ENCODE measurements at places on chromosomes 3 and 15.

- no peak for DNase-seq
Observed at GRCh38 chr3:18808429-18808828, 339.9 kb upstream of the KCNH8 start.

DNA sequence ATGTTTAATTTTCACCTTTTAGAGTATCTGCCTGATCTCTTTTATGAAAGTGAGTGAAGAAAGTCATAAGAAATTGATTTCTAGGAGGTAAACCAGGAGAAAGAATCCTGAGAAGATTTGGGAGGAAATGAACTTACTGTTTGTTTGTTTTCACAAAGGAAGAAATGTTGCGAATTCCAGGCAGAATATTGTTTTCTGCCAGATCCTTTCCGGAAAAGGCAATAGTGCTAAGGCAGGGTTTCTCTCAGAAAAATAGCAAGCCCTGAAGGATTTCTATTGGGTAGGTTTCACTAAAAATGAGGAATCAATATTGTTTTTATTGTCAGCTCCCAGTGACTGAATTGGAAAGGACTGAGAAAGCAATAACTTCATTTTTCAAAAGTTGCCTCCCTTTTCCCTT, 85.7 kb upstream of the TGFBR2 start:
- DNase-seq = no peak

DNA sequence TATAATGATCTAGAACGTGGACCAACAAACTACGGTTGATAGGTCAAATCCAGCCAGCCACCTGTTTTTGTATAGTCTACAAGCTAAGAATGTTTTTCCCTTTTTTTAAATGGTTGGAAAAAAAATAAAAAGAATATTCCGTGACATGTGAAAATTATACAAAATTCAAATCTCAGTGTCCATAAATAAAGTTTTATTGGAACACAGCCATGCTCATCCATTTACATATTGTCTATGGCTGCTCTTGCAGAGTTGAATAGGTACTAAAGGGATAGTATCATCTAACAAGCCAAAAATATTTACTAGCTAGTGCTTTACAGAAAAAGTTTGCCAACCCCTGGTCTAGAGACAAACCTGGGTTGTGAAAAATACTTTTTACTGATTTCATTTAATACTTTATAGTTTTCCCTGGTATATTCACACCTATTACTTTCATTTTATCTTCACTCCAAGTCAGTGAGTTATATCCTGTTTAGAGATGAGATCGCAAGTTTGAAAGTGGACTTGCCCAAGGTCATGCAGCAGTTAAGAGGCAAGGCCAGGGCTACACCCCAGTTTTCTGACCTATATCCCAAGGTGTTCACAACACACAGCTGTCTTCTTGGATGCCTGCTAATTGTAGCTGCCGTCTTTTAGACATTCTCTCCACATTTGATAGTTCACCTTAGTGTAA, 58.4 kb downstream of the IGF2BP2 start:
- no peak for DNase-seq

- DNase-seq = no peak
Observed at GRCh38 chr3:188948281-188948996, 223.3 kb upstream of the TPRG1 start.

DNA sequence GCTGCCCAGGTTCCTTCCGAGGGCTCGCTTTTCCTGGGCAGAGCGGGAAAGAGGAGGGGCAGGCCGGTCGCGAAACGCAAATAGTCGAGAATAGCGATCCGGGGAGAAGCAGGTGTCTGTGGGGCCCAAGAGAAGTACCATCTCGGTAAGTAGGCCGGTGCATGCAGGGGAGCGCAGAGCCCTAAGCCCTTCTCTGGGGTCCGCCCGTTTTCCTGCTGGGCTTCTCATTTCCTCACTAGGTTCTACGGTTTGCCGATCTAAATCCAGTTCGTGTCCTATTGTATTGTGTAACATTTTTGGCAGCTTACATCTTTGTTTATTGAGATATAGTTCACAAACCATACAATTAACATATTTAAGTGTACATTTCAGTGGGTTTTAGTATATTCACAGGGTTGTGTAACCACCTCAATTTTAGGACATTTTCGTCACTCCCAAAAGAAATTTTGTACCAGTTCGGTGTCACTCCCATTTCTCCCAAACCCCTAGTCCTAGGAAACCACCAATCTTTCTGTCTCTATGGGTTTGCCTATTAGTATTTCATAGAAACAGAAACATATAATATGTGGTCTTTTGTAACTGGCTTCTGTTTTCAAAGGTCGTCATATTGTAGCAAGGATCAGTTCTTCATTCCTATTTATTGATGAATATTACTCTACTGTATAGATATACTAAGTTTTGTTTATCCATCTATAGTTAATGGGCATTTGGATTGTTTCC, 6.8 kb upstream of the TRIM69 start:
- no peak for DNase-seq

DNA sequence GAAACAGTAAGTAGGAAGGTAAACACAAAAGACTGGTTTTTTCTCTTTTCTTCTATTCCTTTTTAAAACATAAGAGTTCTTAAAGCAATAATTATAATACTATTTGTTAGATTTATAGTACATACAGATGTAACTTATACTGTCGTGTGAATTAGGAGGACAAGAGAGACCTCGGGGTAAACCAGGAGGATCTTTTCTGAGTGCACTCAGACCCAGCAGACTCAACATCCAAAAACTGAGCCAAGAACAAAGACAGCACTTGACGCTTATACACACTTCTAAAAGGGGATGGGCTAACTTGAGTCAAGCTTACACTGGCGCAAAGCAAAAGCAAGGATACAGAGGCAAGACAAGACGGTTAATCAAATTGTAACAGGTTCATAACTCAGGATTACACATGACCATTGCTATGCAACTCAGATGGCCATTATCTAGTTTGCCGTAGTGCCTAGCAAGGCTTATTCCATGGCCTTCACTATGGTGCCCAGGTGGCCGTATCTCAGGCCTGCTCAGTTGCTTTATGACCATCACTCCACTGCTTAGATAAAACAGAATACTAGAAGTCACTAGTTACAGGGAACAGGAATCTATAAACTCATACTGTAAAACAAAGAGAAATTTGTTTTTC, 18.6 kb downstream of the MTHFS start:
- DNase-seq = no peak

GRCh38 chr3:77256584-77257503, 216.9 kb downstream of the ROBO2 start:
- peak; percentile 76 for DNase-seq

- DNase-seq = no peak
Observed at GRCh38 chr15:60496853-60497252, 17.9 kb upstream of the ICE2 start.

- no peak for DNase-seq
Observed at GRCh38 chr3:87575550-87575949, 299.2 kb upstream of the POU1F1 start.

DNA sequence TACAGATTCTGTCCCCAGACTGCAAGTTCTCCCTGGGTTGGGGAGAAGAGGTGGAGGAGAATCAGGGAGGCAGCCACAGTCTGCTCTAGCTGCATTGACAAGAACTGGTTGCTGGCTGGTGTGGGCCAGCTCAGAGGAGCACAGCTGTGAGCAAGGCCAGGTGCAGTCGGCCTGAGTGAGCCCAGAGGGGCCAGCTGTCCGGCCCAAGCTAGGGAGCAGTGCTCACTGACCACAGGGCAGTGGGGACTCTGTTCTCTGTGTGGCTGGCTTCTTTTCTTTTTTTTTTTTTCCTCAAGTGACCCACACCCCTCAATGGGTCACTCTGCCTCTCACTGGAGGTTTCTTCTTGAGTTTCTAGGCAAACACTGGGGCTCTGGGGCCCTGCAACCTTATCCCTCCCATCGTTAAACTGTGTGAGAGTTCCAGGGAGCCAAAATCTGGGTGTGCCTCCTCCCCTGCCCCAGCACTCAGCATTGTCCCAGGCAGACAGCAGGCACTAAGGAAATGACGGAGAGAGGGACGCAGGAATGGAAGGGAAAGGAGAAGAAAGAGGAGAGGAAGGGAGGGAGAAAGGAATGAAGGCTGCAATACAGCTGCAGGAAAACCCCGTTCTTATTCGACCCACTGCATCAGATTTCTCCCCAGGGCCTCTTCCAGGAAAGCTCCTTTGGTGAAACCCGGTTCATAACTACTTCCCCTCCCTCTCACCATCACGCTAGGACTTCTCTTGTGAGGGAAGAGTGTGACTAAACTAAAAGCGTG, 37.7 kb upstream of the HES1 start:
- DNase-seq = no peak

GRCh38 chr3:33940149-33940548, 141.7 kb downstream of the PDCD6IP start:
- DNase-seq = no peak

DNA sequence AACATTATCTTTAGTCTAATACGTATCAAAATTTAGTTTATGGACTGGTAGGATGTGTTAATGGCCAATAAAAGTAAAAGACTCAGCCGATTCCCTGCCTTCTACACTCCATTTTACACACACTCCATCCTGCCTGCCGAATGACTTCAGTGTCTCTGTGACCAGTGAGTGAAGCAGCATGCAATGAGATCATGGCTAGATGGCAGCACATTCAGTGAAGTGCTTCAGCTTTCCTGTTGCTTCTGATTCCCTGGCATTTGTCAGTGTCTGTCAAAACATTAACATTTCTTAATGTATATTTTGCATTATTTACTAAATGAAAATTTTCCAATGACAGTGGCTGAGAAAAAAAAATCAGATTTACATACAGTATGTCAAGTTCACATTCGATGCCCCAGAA, 412.0 kb downstream of the FHIT start:
- no peak for DNase-seq

GRCh38 chr15:70588613-70589012, 174.7 kb downstream of the UACA start:
- no peak for DNase-seq

DNA sequence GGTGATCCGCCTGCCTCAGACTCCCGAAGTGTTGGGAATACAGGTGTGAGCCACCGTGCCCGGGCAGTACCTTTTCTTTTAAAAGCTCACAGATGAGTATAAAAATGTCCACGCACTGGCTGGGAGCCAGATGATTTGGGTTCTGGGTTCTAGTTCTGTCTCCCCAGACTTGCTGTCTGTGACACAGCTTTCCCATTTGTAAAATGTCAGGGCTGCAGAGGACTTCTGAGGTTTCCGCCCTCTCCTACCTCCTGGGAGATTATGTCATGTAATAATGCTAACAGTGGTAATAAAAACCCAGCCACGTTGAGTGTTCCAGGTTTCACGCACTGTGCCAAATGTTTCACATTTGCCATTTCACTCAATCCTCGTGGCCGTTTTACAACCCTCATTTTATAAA, 1.3 kb upstream of the PPP4R2 start:
- DNase-seq = no peak

- DNase-seq = no peak
Observed at GRCh38 chr3:52297242-52298148, 9.9 kb downstream of the GLYCTK start.
